ENCODE measurements at places on chromosomes 7 and 10. TPM values are rescaled to one million over a fixed set of nuclear protein-coding genes. Genes with fewer than 3 reads are reported as not detected.

GRCh38 chr7:127081539-127081938 is 171.2 kb downstream of the GRM8 start:
- DNase-seq, result no peak

GRCh38 chr10:71475243-71475871 is 78.6 kb downstream of the CDH23 start:
- DNase-seq, result no peak

- no peak for DNase-seq
Observed at GRCh38 chr7:142508251-142508650, 241.0 kb upstream of the PRSS1 start.

- DNase-seq, result no peak
Observed at GRCh38 chr10:68364101-68364886, 31.6 kb upstream of the PBLD start.

GRCh38 chr7:81956520-81956919 is 186.7 kb upstream of the HGF start:
- no peak for DNase-seq

DNA sequence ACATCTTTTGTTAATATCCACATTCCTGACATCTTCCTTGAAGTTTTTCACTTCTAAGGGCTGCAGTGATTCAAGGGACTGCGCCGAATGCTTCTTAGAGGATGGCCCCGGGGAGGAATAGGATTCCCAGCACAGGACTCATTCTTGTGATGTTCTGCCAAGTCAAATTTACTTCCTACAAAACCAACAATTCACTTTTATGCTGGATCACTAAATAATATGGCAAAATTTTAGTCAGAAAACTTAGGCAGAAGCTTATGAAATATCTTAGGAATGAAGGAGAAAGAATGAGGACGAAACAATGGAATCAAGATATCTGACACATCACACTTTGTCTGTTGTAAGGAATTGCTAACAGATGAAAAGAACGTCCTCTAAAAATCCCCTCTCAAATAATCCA is 151.5 kb downstream of the JAZF1 start:
- no peak for DNase-seq

DNA sequence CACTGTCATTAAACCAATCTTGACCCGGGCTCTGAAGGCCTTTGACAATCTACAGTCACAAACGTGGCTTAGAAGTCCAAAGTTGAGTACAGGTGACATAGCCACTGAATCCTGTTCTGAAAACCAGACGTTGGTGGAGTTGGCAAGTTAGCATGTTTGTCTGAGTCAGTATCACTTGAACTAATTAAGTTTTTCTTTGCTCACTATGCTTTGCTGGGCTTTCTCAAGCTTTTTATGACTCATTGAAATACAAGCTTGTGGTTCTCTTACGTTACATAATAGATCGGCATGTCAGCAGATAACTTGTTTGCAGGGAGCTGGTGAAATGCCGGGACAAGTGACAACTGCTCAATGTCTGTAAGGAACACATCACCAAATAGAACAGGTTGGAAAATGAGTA is 53.8 kb downstream of the ARL5B start:
- DNase-seq, result no peak

DNA sequence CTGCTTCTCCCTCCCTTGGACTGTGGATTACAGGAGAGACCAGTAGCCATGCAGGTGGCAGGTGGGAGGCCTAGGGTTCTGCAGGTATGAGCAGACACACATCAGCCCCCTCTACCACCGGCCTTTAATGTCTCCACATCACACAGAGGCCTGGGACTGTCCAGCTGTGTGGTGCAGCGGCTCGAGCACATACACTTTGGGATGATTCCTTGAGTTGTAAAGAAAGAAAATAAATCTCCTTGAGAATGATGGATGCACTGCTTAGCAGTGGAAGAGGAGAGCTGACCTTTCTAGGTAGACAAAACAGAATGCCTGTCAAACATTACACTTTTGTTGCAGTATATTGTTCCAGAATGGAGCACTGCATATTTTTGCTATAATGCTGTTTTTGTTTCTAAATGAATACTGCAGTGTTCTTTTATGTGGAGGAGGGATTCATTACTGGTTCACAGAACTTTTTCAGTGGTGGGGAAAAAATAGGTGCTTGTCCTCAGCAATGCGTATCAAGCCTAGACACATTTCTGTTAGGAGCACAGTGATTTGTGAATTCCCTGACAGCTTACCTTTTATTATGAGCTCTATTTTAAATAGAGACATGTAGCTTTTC is 66.0 kb downstream of the PTPRE start:
- DNase-seq, result no peak

DNA sequence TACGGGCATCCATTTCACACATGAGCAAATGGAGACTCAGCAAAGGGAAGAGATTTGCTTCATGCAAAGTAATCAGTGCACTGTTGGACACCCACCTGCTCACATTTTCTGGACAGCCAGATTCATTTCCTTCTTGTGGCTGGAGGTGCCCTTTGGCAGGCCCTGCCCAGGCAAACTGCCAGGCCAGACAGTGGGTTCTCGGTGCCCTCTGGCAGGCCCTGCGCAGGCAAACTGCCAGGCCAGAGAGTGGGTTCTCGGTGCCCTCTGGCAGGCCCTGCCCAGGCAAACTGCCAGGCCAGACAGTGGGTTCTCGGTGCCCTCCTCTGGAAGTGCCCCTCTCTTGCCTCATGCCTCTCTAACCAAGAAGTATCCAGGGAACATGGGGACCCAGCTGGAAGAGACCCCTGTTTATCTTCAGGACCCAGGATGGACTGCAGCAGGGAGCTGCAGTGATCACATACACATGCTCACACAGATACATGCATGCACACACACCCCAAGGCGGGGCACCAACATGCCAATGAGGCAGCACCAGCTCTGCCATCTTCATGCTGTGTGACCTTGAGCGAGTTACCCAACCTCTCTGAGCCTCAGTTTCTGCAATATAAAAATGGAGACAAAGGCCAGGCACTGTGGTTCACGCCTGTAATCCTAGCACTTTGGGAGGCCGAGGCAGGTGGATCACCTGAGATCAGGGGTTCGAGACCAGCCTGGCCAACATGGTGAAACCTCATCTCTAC is 67.1 kb downstream of the OAT start:
- no peak for DNase-seq

GRCh38 chr7:33050535-33051318 is 11.8 kb downstream of the NT5C3A start:
- no peak for DNase-seq

DNA sequence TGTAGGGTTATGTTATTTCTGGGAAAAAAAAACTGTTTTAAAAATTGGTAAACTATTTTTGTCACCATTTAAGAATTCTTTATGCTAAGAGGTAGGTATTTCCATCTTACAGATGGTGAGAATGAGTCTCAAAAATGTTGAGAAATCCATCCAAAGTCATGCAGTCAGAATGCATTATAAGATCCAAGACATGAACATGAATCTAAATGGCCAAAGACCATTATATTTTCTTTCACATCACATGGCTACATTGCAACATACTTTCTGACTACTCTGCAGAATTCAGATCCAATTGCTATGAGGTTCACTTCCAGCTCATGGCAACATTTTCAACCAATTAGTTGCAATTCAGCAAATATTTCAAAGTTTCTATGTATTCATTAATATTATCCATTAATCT is 181.2 kb downstream of the TWIST1 start:
- DNase-seq, result no peak

- no peak for DNase-seq
Observed at GRCh38 chr10:132219486-132219885, 32.7 kb downstream of the DPYSL4 start.

DNA sequence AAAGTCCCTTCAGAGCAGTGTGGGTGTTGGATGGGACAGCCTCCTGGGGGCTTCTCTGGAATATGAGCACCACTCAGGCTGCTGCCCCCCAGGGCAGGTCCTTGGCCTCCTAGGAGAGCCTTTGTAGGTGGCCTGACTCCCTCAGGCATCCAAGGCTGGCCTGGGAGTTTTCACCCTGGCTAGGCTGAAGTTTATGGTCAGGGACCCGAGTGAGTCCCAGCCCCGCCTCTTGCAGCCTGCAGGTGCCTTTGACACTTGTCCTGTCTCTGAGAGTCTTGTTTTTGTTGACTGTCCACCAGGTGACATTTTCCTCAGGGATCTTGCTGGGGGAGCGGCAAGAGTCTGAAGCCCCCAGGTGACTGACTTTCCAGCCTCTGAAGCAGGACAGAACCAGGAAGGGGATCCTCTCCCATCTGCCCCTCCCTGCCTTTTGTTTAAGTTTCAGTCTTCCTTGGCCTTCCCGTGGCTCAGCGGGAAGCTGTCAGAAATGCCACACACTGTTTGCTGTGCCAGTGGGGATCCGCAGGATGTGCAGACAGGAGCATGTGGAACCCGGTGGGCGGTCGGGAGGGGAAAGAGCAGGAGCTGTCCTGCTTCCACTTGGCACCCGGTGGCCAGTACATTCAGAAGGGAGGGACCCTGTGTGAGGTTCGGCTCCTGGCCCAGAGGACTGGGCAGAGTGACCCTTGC is 59.5 kb downstream of the LRRC18 start:
- no peak for DNase-seq

DNA sequence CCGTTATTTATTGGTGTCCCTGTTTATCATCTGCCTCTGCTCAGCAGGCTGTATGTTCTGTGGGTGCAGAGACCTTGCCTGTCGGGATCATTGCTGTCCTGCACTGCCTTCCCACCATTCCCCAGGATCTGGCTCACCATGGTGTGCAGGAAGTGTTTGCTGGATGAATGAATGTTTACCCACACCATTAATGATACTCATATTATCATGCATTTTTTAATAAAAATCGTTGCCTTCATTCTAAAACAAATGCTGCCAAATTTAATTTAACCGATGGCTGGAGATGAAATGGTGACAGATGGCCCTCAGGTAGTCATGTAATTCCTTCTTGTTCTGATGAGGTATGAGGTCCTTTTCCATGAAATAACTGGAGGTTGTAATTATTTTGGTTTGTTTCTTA is 22.5 kb downstream of the PLPP4 start:
- no peak for DNase-seq

DNA sequence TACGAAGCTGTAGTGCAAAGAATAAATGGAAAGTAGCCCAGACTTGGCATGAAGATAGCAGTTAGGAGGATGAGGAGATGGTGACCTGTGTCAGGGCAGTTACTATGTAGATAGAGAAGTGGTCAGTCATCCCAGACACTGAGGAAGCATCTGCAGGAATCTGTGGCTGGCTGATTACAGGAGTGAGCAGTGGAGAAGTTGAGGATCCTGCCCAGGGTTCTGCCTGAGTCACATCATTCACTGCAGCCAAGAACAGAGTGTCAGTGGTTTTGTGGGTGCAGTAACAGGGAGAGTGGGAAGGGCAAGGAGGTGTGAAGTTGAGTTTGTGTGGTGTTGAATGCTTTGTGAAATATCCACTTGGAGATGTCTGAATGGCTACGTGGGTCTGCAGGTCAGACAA is 676.4 kb upstream of the NRP1 start:
- DNase-seq, result no peak

DNA sequence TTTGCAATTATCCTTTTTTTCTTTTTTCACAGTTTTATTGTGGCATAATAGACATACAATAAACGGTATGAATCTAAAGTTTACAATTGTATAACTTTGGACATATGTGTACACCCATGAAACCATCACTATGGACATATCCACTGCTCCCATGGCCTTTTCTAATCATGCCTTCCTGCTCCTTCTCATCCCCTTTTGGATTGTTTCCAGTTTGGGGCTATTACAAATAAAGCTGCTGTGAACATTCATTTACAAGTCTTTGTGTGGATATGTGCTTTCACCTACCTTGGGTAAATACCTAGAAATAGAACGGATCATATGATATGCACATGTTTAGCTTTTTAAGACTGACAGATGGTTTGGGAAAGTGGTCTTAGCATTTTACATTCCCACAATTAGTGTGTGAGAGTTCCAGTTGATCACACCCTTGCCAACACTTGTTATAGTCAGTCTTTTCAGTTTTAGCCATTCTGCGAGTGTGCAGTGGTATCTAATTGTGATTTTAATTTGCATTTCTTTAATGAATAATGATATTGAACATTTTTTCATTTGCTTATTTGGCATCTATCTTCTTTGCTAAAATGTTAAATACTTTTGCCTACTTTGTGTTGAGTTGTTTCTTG is 120.9 kb upstream of the KAT6B start:
- no peak for DNase-seq

- DNase-seq, result no peak
Observed at GRCh38 chr10:63910806-63911205, 389.6 kb downstream of the REEP3 start.

- DNase-seq, result no peak
Observed at GRCh38 chr10:49465736-49466135, 69.8 kb upstream of the DRGX start.

GRCh38 chr7:95668504-95669018 is 72.2 kb upstream of the PDK4 start:
- no peak for DNase-seq

GRCh38 chr10:109934958-109935793 is 11.9 kb upstream of the XPNPEP1 start:
- DNase-seq, result no peak

- DNase-seq, result no peak
Observed at GRCh38 chr7:3218411-3219225, 82.4 kb upstream of the SDK1 start.

DNA sequence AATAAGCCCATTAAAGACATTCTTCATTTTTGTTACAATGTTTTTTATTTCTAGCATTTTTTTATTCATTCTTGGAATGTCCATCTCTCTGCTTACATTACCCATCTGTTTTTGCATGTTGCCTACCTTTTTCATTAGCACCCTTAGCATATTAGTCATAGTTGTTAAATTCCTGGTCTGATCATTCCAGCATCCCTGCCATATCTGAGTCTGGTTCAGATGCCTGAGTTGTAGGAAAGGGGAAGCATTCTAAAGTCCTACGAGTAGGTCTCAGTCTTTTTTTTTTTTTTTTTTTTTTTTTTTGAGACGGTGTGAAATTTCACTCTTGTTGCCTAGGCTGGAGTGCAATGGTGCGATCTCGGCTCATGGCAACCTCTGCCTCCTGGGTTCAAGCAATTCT is 19.7 kb upstream of the NRF1 start:
- no peak for DNase-seq

DNA sequence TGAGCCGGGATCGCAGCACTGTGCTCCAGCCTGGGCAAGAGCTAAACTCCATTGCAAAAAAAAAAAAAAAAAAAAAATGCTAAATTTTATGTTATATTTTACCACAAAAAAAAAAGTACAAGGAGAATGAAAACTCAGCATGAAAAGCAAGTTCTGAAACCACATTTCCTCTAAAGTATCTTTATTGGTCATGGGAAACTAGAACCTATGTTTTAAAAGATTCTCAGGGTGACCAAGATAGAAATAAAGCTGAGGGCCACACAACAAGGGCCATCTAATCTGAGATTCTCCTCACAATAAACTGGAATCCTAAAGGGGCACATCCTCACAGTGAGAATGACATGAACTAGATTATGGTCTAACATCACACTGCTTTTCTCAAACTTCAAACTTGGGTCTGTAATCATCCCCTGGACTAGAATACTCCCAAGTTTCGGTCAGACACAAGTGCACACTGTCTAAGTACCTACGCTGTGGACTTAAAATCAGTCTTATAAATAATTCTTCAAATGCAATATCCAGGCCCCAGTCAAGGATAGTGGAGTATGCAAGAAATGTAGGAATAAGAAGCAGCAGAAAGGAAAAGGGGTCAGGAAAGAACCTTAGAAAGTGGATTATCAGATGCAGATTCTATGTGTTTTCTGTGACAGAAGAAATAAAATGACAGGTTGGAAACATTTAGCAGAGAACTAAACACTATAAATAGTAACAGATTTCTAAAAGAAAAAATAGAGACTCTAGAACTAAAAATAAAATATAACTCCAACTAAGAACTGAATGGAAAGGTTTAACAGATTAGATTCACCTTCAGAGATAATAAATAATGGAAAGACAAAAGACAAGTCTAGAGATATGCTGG is 49.9 kb downstream of the COA1 start:
- DNase-seq, result no peak

The HOXA3 gene
- 1.8 TPM for total RNA-seq

The PAPOLB gene
- 0.19 TPM for total RNA-seq

The OPN1SW gene
- not detected for total RNA-seq

The CRYGN gene
- total RNA-seq, result not detected

The OR9A2 gene
- not detected for total RNA-seq

Measured in omental fat pad (tissue), 4 donors.